ENCODE measurements at places on chromosomes 4 and X.

DNA sequence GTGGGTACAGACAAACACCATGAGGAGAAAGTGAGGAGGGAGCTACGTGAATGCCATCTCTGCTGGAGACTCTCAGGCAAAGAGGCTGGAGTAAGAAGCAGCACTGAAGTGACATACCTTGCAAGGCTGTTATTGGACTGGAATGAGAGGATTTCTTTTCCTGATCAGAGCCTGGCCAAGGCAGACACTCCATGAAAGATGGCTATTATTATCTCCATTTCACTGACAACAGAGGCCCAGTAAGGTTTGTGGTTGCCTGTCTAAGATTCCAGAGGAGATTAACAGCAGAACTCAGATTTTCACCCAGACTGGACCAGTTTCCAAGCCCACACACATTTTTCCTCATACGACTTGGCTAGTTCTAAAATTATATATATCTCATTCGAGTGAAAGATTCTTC lies 162.0 kb upstream of the EOLA2 start:
- no peak for DNase-seq

DNA sequence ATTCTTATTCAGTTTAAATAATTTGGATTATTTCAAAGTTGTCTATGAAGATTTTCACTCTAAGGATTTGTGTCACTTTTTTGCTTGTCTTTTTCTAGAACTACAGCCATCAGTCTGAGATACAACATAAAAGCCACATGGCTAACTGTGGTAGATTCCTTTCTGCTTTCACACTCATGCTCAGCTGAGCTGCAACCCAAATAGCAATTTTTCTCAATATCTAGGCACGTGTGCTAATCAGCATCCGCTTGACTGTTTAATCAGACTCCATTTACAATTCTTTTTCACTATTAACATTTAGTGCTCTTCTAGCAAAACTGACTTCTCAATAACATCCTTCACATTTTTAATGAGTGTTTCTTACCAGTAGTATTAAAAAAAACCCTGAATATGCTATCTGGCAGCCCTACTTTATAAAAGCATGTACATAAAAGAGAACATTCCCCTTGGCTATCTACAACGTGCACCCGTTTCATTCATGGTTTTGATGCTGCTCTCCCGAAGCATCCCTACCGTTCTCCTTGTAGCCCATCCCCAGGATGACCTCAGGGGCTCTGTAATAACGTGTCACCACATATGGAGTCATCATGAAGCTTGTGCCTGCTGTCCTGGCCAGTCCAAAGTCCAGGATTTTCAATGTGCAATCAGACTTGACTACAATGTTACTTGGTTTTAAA lies 259.2 kb downstream of the MAPK10 start:
- DNase-seq, result no peak

DNA sequence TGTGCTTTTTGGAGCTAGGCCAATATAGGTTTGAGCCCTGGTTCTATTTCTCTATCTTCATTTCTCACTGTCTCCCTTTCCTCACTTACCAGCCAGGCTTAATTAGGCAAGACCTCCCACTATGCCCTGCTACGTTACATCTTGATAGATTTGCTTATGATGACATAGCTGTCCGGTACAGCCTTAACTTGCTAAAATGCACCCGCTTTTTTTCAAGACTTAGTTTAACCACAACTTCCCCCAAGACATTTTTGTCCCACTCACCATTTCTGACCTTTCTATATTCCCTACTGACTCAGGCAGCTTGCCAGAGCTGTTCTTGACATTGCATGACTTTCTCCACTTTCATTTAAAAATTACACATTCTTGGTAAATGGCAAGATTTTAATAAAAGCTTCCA lies 152.6 kb downstream of the MID1 start:
- DNase-seq, result no peak

GRCh38 chrX:20015945-20016615 lies 25.2 kb upstream of the BCLAF3 start:
- no peak for DNase-seq

GRCh38 chrX:111896148-111896547 lies 20.2 kb downstream of the TRPC5OS start:
- no peak for DNase-seq

DNA sequence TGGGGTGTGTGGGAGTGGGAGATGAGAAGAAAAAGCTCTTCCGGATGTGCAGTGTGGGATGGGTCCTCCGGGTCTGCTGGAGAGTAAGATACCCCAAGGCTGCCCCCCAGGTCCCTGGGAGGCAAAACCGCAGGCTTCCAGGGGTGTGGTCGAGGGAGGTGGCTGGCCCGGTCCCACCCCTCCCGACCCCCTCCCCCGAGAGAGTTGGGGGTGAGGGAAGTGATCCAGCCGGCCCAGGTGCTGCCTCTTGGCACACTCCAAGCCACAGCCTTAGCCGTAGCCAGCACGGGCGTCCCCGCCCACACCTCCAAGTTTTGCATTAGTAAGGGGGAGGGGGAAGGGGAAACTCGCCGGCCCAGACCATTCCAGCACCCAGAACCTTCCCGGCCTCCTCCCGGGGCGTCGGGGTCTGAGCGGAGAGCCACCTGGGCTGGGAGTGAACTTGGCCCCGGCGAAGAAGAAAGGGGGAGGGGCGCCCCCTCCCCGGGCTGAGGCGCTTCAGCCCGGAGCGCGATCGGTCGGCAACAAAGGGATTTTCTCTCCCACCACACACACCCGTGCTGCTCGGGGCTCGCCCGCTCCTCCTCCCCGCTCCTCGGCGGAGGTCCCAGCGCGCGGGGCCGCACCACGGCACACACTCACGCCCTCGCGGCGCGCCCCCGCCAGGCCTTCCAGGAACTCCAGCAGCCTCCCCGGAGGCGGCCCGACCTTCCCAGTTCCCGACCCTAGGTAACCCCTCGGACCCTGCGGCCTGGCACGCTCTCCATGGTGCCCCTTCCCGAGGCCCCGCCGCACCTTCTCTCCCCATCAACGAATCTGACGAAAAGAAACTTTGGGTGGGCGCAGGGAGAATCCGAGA lies 14.4 kb downstream of the BCOR start:
- DNase-seq, result no peak

GRCh38 chrX:109472939-109473735 lies 8.7 kb downstream of the GUCY2F start:
- DNase-seq, result no peak

GRCh38 chr4:76680952-76681351 lies 217.0 kb downstream of the SOWAHB start:
- no peak for DNase-seq

DNA sequence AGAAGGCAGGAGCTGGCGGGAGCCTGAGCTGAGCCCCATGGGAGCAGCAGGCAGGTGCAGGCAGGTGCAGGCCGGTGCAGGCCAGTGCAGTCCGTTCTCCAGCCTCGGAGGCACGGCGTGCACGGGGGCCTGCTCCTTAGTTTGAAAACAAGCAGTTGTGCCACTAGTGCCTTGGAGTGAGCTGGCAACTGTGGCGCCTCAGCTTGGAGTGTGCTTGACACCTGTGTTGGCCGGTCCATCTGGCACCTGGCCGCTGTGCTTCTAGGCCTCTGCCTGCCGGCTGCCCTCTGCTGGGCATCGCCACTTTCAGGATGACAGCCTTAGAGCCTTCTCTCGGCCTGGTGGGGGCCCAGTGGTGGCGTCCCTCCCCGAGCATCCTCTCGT lies 47.9 kb downstream of the RGS12 start:
- no peak for DNase-seq

GRCh38 chrX:18146954-18147353 lies 73.7 kb downstream of the BEND2 start:
- DNase-seq, result no peak

DNA sequence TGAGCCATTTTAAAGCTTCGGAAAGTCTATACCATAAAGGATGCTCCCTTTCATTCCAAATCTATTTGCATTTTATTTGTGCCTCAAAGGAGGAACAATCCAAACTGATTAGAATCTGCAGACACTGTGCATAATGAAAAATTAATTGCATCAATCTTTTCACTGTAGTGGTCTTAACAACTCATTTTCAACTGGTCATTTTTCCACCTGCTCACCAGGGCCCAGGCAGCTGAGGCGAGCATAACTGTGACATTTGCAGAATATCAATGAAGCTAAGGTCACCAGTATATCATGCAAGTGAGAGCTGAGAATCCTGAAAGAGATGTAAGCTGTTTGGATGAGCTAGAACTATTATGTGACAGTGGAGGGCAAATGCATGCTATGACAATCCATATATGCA lies 387.3 kb upstream of the TECRL start:
- no peak for DNase-seq

GRCh38 chr4:96260064-96260682 lies 420.3 kb downstream of the PDHA2 start:
- DNase-seq, result no peak

- DNase-seq, result no peak
Measured at GRCh38 chrX:151722241-151722846, 6.5 kb downstream of the FATE1 start.

DNA sequence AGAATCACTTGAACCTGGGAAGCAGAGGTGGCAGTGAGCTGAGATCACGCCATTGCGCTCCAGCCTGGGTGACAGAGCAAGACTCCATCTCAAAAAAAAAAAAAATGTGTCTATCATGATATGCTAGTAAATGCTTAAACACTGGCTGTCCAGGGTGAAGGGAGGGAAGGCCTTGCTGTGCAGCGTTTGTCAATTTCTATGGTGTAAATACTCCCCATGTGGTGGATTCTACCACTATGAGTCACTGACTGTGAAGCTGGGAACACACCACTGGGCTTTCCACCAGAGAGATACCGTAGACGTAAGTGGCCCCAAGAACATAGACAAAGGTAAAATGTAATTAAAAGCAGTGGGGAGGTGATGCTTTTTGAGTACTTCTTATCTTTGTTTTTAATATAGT lies 51.3 kb upstream of the LEF1 start:
- DNase-seq, result no peak

DNA sequence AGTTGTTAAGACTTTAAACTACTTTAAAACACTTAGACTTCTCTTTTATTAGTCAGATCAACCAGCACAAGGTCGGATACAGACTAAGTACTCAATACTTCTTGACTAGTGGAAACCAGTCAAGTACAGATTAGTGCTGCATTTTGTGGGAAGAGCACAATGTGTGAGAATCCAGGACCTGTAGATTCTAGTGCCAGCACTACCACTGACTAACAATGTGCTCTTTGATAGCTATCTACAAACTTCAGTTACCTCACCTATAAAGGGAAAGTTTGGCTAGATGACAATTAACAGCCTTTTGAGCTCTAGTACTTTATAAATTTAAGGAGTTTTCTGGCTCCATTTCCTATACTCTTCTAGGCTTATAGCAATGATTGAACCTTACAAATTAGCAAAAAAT lies 181.5 kb downstream of the SLC4A4 start:
- DNase-seq, result no peak

- DNase-seq, result no peak
Measured at GRCh38 chr4:36123906-36124305, 120.4 kb downstream of the ARAP2 start.

- no peak for DNase-seq
Measured at GRCh38 chr4:78734441-78735162, 41.5 kb upstream of the BMP2K start.

DNA sequence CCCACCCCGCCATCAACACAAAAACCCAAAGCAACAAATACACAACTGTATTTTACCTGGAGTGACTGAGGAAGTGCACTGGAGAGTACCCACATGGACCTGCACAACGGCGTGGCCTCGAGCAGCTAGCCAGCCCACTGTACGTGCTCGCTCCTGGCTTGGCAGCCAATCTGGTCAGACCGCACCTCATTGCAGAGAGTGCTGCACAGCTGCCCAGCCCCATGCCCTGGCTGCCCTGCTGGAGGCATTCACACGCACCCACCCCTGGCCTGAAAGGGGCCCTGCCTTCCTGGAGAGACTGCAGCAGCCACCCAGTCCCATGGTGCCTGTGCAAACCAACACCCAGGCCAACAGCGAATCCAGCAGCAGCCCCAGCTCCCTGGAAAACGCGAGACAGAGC lies 116.3 kb downstream of the GALNTL6 start:
- DNase-seq, result no peak

GRCh38 chr4:115740806-115741205 lies 627.4 kb upstream of the NDST4 start:
- DNase-seq, result no peak

GRCh38 chr4:169975838-169976796 lies 50.1 kb downstream of the MFAP3L start:
- no peak for DNase-seq

GRCh38 chrX:130695931-130696330 lies 207.1 kb downstream of the ENOX2 start:
- DNase-seq, result no peak

GRCh38 chrX:25084446-25084845 lies 68.7 kb upstream of the ARX start:
- no peak for DNase-seq

DNA sequence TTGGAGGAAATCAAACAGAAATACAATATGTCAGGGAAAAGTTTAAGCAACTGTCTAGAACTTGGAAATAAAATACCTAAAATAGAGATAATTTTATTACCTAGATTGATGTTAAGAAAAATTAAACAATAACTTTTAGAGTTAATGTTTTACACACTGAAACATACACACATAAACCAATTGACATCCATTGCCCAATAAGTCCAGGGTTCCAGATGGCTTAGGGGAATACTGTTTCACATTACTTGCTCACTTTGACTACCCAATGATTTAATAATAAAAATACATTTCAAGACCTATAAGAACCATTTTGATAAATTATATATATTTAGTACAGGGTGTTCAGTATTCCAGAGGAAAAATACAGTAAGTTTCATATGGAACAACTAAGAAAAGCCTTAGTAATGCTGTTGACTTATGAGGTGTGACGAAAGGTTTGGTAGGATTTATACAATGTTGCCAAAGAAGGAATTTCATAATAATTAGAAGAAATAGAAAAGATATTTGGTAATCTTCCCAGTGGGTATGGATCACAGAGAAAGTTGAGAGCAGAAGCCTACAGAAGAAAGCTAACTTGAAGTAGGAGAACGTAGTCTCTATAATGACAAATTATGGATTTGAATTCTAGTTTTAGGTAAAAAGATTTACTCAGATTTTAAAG lies 23.0 kb upstream of the UGT2B4 start:
- DNase-seq, result no peak

DNA sequence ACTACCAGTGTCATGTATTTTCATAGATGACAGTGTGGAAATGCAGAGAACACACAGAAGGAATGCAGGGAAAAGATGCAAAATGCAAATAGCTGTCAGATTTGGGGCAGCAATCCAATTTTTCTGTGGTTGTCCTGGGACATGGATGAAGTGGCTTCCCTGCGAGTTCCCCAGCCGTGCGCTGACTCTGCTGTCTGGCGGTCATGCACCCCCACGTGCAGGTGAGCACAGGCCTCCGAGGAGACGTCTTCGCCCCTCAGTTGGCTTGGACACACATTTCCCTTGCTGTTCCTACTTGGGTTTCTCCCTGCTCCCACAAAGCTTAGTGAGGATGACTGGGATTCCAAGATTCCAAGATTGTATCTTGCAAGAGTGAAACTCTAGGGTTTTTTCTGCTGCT lies 24.4 kb downstream of the BLOC1S4 start:
- no peak for DNase-seq

- no peak for DNase-seq
Measured at GRCh38 chr4:141609243-141609642, 27.1 kb upstream of the IL15 start.

DNA sequence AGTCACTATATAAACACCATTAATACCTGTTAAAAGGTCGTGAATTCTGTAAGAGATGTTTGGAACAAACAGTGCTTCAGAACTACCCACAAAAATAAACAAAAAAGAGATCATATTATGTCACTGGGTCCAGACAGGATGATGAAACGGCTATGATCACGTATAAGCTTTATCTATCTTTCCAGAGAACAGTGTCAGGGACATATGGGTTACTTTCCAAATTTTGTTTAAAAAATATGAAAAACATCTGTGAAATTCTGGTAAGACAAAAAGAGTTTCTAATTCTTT lies 90.0 kb downstream of the SORBS2 start:
- DNase-seq, result no peak

- DNase-seq, result peak; percentile 49
Measured at GRCh38 chrX:10106806-10107205, 50.0 kb upstream of the CLCN4 start.

- no peak for DNase-seq
Measured at GRCh38 chr4:70778888-70779422, 57.2 kb downstream of the RUFY3 start.

Data from activated T-helper 1 cell treated with Interleukin-2 at 50 U/mL for 16 hours (primary cell).